ENCODE measurements at places on chromosomes 6 and 20.

DNA sequence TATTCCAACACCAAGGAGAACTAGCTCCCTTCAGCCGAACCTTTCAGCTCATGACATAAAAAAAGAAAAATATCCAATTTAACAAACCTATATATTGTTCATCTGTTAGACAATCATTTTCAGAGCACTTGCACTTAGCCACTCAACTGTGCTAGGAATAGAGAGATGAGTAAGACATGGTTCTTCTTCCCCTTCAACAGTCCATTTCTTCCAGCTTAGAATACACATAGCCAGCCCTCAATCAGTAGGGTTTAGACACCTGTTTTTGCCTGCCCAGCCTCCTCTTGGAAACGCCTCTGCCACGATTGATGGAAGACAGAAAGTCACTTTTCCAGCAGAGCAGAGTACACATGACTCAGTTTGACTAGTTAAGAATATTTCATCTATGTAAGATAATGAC is 21.8 kb downstream of the ADNP start:
- no peak for DNase-seq

GRCh38 chr6:151098166-151098565 is 141.6 kb upstream of the AKAP12 start:
- DNase-seq: no peak

GRCh38 chr6:137472641-137473137 is 21.5 kb downstream of the OLIG3 start:
- no peak for DNase-seq

GRCh38 chr20:17933711-17934110 is 34.9 kb downstream of the SNX5 start:
- DNase-seq: no peak

DNA sequence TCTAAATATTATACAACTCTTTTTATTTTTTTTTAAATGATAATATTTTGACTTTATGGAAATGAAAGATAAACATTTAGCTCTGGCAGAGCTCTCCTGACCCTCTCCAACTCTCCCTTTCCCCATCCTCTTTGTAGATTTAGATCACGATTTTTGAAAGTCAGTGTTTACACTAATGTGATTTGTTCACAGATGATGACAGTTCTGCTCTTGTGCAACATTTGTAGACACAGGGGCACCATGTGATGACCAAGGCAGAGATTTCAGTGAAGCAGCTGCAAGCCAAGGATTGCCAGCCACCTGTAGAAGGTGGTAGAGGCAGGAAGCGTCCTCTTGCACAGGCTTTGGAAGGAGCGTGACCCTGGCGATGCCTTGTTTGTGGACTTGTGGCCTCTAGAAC is 483.2 kb downstream of the QKI start:
- DNase-seq: no peak

DNA sequence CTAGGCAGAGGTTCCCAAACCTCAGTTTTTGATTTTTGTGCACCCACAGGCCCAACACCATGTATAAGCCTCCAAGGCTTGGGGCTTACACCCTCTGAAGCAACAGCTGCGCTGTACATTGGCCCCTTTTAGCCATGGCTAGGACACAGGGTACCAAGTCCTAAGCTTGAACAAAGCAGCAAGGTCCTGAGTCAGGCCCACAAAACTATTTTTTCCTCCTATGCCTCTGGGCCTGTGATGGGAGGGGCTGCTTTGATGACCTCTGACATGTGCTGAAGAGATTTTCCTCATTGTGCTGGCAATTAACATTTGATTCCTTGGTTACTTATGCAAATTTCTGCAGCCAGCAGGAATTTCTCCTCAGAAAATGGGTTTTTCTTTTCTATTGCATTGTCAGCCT is 262.2 kb upstream of the CEP162 start:
- DNase-seq: no peak

- DNase-seq: no peak
Observed at GRCh38 chr6:126535138-126535537, 195.2 kb downstream of the CENPW start.

DNA sequence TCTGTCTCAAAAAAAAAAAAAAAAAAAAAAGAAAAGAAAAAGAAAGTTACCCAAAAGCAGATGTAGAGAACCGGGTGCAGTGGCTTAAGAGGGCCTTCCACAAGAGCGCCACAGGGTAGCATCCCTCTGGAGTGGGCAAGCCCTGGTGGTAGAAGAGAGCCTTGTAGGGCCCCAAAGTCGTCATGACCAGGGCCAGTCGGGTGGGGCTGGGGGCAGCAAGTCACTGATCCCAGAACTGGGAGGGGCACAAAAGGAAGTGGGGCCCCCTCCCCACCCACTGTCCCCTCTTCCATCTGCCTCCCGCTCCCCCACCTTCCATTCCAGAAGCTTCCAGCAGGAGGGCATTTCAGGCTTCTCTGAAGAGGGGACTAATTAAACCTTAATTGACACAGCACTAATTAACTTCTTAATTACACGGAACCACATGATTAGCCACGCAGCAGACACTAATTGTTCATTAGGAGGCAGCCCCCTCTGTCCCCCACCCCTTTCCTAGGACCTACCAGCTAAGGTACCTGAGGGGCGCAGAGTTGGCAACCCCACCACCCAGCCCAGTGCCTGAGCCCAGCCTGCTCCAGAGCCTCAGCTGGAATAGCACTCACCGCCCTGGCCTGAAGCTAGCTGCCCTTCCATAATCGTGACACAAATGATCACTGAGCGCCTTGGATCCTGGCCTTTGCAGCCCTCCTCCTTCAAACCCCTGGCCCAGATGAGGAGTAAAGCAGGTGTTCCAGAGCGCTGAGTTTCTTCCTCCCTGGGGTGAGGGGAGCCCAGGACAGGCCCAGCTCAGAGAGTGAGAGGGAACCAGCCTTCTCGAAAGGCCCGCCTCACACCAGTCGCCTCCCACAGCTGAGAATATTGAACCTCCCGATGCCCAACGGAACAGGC is 34.8 kb downstream of the MDFI start:
- DNase-seq: no peak

GRCh38 chr6:154738551-154738961 is 5.3 kb downstream of the SCAF8 start:
- DNase-seq: no peak

DNA sequence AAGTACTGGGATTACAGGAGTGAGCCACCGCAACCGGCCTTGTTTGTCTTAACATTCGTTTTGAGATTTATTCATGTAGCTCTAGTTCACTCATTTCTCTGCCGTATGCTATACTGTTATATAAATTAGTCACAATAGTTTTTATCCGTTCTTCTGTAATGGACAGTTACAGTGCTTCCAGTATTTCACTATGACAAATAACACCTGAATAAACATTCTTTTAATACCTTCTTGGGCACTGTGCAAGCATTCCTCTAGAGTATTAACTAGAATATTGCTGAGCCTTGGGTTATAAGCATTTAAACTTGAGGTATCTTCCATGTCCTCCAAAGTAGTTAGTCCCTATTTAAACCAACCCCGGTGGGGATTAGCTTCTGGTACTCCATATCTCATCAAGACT is 45.6 kb downstream of the STK38 start:
- DNase-seq: no peak

GRCh38 chr6:45724511-45724910 is 291.1 kb downstream of the CLIC5 start:
- no peak for DNase-seq

DNA sequence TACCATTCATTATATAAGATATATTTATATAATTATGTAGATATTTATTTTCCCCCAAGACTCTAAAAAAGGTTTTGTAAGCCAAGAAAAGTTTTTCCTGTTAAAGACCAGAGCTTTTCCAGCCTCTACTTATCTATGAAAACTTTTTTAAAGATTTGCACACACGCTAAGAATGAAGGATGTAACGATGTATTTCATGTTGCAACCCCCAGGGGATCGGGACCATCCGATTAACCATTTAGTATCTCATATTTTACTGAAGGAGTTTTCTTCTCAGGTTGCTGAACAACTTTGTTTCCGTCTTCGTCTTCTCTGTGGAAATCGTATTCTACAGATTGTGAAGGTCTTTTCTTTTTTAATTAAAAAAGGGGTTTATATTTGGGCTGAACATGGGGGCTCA is 70.0 kb upstream of the SASH1 start:
- no peak for DNase-seq

- no peak for DNase-seq
Observed at GRCh38 chr6:136338486-136338885, 48.8 kb upstream of the BCLAF1 start.

- no peak for DNase-seq
Observed at GRCh38 chr6:163808231-163808630, 393.7 kb downstream of the QKI start.

DNA sequence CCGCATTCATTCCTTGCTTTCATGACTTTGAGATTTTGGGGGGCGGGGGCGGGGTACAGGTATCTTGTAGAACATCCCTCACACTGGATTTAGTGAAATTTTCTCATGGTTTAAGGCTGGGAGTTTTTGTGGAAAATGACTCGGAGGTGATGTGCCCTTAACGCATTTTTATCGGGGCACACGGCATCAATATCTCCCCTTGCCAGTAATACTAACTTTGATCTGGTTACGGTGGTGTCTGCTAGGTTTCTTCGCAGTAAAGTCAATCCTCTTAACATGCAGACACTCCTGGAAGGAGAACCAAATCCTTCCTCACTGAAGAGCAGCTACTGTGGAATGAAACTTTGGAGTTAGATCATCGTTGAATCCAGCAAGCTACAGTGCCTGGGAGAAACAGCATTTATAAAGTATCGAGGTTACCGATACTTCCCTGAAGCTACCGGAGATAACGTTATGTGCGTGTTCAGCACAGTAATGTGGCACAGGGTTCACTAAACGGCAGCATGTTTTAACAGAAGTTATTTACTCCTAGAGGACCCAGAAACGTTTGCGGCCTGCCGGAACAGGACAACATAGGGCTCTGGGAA is 1.2 kb upstream of the DYNLRB1 start:
- no peak for DNase-seq

GRCh38 chr6:6837541-6838080 is 249.1 kb downstream of the LY86 start:
- no peak for DNase-seq

- no peak for DNase-seq
Observed at GRCh38 chr6:77038807-77039206, 424.5 kb downstream of the HTR1B start.

GRCh38 chr6:165325609-165326008 is 16.2 kb upstream of the C6orf118 start:
- no peak for DNase-seq

DNA sequence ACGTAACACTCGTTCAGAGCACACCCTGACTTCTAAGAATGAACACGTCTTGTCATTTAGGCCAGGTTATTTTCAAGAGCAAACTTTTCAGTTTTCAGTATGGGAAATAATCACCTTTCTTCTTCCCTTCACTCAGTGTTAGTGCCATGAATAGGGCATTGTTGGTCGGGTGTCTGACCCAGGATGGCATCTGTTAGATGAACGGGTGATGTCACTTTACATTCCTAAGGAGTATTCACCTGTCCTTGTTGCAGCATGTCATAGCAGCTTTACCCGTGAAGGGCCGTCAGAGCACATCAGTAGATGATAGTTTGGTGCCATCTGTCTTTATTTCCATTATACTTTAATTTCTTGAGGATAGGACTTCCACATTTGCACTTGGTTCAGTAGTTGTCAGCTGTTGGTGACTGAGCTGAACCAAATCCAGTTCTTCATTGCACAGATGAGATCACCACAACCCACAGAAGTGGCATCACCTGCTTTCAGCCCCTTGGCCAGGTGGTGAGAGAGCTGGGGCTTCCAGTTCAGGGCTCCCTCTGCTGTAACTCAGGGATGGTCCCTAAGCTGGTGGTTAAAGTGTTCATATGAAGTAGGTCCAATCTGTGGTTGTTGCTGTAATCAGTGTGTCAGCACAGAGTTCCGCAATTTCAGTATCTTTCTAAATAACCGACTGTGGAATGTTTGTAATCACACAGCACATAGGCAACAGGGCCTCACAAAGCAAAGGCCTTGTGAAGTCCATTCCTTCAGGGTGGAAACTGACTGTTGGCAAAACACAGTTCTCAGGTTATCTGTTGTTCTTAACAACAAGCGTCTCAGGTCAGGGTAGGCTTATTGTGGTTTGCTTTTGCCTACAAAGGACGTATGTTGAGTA is 68.2 kb downstream of the FAM120B start:
- no peak for DNase-seq

DNA sequence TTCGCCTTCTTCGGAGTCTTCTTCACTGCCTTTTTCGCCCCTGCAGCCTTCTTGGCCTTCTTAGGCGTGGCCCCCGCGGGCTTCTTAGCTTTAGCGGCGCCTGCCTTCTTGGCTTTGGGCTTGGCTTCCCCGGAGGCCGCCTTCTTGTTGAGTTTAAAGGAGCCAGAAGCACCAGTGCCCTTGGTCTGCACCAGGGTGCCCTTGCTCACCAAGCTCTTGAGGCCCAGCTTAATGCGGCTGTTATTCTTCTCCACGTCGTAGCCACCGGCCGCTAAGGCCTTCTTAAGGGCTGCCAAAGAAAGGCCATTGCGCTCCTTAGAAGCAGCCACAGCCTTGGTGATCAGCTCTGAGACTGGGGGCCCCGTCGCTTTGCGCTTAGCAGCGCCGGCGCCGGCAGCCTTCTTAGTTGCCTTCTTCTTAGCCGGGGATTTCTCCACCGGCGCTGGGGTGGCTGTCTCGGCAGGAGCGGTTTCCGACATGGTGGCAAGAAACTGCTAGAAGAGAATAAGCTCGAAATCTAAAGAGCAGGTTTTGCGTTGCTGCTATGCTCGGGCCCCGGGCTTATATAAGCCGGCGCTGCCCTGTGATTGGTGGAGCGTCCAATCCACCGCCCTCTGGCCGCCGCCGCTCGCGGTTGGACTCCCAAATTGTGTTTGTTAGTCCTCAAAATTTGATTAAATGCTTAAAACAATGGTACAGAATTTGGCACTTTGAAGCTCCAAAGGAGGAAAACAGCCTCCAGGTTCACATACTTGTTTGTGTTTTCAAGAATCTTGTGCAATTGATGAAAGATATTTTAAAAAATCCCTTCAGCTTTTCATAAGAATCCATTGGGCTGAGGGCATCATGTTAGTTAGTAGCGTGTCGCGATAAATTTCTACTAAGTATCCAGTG is 44.9 kb downstream of the OR2B2 start:
- DNase-seq: peak; percentile 89

- no peak for DNase-seq
Observed at GRCh38 chr20:32979201-32979998, 24.8 kb downstream of the SUN5 start.

- no peak for DNase-seq
Observed at GRCh38 chr6:15616261-15616660, 46.6 kb downstream of the DTNBP1 start.

GRCh38 chr6:137977814-137978213 is 110.8 kb downstream of the TNFAIP3 start:
- no peak for DNase-seq

GRCh38 chr20:57513199-57513598 is 11.7 kb downstream of the CTCFL start:
- no peak for DNase-seq
